Stimulated activated CD4-positive, alpha-beta T cell treated with anti-CD3 and anti-CD28 coated beads, Interleukin-2, amount 100 ng/mL, for 48 hours (primary cell): ENCODE measurements at places on chromosomes 5 and 9.
A peak's percentile ranks its signal among the peaks of the same experiment; 100 is the strongest.

- DNase-seq = no peak
Observed at GRCh38 chr5:417301-418161, 25.4 kb upstream of the EXOC3 start.

GRCh38 chr5:91938441-91938840, 555.3 kb upstream of the ARRDC3 start:
- DNase-seq = no peak

DNA sequence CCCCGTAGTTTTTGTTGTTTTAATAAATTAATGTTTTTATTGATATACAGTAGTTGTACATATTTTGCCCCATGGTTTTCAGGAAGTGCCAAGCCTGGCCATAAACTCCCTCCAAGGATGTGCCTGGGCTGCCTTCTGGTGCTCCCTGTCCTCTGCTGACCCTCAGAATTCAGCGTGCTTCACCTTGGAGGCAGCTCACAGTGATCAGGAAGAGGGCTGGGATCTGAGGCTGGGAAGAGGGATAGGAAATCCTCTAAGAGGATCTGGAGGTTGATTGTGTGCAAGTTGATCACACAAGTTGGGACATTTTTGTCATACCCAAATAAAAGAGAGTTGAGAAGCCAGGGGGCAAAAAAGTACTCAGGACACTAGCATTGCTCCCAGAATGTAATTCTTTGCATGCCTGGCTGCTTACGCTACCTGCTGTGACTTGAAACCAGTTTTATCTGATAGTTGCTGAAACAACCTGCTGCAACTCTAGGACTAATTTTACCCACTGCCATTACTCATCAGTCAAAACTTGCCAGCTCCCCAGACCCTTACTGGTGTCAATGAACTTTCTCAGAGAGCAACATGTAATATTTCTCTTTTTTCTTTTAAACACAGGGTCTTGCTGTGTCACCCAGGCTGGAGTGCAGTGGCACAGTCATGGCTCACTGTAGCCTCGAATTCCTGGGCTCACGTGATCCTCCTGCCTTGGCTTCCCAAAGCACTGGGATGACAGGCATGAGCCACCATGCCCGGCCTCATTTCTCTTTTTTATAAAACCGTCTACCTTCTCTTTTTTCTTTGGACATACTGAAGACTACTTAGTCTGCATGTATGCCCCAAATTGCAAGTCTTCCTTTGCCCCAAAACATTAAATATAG, 29.0 kb downstream of the PDE6A start:
- no peak for DNase-seq

GRCh38 chr5:62689599-62690368, 111.2 kb downstream of the LRRC70 start:
- DNase-seq = no peak

- no peak for DNase-seq
Observed at GRCh38 chr9:126154182-126154827, 172.3 kb upstream of the MVB12B start.

DNA sequence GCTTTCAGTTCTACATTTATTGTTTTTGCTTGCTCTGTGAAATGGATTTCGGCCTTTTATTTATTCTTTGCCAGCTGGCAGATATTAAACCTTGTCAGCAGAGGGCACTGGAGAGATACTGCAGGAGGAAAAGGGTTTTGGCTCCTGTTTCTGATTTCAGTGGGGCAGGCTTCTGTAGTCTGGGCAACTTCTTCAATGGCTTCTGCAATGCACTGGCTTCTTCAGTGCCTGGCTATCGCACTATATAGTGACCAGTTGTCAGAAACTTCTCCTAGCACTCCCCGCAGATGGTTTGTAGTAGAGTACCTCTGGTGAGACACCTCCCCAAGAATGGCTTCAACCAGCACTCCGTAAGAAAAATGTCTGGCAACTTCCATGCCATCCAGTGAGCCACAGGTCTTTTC, 3.2 kb upstream of the NFX1 start:
- no peak for DNase-seq

- DNase-seq = no peak
Observed at GRCh38 chr5:141547488-141547887, 58.6 kb downstream of the PCDHGC5 start.

GRCh38 chr5:144304688-144305087, 134.0 kb downstream of the KCTD16 start:
- DNase-seq = no peak

- peak; percentile 40 for DNase-seq
Observed at GRCh38 chr9:129887334-129888292, 52.4 kb downstream of the USP20 start.
